ENCODE measurements at places on chromosomes 2 and 18.

DNA sequence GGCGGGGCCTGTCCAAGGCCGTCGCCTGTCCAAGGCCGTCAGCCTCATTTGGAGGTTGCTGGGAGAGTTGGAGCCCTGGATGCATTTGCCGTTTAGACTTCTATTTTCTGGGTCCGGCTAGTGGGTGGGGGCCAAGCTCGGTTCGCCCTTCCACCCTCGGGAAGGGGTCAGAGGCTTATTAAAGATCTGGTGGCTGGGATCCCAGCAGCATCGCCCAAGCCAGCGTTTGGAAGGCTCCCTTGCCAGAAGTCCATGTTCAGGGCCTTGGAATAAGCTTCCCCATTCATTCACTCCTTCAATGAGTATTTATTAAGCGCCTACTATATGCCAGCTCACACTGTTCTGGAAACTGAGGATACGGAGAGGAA lies 516 bp upstream of the DOCK10 start:
- no peak for DNase-seq

DNA sequence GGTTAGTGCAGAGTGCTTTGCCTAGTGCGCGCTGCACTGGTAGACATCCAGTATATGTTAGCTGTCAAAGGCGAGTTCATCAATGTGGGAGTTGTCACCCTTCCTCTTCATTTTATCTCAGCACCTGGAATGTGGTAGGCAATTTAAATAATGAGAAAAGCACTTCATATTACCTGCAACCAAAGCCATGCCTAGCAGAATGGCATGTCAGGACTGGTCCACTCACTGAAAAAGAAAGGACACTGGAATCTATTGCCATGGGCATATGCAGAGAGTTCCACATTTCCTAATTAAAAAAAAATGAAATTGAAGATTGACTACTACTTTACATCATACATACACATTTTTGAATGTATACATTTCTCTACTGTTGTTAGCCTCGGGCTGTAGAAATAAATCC lies 139.6 kb downstream of the PAX3 start:
- DNase-seq, result no peak

DNA sequence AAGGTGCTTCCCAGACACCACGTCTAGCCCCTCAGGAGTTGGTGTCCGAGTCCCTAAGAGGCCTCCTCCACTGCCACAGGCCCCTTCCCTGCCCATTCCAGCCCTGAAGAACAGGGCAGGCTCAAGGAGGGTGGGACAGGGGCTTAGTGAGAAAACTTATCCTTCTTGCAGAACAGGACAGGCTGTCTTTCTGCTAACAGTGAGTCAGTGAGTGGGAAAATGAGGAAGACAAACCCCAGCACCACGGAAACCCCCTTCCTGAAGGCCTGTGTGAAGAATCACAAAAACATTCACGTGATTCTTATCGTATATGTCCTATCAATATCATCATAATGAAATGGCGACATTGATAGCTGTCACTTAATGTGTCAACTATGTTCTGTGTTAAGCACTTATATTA lies 9.8 kb downstream of the FZD7 start:
- DNase-seq, result no peak

- DNase-seq, result no peak
Measured at GRCh38 chr18:62242955-62243354, 55.9 kb downstream of the RELCH start.

GRCh38 chr2:105933906-105934305 lies 189.2 kb downstream of the NCK2 start:
- DNase-seq, result no peak

GRCh38 chr18:53234610-53235009 lies 894.6 kb downstream of the DCC start:
- no peak for DNase-seq

DNA sequence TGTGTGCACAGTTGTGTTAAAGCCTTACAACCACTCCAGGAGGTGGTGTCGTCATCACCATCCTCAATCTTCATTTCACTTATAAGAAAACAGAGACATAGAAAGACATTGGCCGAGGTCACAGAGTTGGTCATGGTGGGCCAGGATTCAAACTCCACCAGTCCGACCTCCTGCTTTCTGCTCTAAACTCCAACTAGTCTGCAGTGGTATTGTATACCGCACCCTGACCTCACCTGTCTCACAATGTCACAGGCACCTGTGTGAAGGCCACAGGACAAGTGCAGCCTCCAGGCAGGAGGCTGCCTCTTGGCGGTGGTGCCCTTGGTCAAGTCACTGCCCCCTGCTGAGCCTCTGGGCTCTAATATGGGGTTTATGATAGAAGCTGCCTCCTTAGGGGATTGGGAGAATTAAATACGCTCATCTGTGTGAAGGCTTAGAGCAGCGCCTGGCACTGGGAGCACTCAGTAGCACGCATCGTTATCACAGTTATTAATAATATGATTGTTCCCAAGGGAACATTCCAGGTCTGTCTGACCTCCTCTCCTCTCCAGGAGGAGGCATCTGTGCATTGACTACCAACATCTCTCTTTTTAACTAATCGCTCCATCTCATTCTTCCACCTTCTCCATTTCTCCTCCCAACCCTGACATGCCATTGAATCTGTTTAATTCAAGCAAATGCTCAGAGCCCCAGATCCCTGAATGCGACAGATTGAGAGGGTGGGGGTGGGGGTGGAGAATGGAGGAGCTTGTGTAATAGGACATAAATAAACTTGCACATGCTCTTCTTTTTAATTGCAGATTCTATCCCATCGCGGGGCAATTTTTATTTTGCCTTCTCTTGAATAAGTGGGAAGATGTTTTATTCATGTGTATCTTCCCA lies 112.7 kb downstream of the MCFD2 start:
- DNase-seq, result no peak

GRCh38 chr2:18500333-18500732 lies 60.1 kb downstream of the RDH14 start:
- peak; percentile 42 for DNase-seq

DNA sequence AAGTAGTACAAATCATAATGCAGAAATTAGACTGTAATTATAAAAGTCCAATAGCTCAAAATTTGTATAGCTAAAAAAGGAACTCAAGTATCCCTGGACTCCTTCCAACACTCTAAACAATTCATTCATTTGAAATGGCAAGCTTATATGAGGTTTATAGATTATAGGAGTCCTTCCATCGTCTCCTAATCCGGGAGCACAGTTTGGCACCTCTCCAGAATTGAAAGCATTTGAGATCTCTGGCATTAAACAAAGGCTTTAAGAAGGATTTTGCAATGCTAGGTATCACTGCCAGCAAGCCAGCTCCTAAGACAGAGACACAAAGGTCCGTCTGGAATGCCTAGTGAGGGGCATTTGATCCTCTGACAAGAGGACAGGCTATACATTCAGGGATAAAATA lies 90.9 kb downstream of the ACVR1 start:
- no peak for DNase-seq

DNA sequence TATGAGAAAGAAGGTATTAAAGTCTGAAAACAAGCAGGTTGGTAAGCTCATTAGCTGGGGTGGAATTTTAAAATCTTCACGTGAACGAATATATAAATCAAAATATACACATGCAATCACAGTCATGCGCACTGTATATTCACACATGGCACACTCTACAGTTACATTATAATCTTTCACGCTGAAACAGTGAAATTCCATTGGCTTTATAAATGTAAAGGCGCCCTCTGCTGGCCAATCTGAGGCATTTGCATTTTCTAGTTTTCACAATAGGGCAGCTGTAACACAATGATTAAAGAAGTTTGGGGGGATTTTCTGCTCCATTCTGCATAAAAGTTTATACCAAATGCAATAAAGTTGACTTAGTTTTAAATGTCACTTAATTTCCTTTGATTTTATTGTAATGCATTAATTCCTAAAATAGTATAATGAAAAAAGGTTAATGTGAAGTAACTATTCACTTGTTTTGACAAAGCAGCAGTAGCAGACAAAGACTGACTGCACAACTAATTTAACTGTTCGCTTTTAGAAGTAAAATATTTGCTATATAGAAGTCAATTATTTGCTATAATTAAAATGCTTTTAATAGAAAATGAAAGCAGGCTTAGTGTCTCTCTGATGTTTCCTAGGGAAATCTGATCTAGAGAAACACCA lies 17.2 kb downstream of the IFIH1 start:
- peak; percentile 42 for DNase-seq

GRCh38 chr2:233265899-233266431 lies 14.5 kb downstream of the ATG16L1 start:
- DNase-seq, result no peak

- no peak for DNase-seq
Measured at GRCh38 chr18:59704146-59704545, 6.9 kb upstream of the CCBE1 start.

DNA sequence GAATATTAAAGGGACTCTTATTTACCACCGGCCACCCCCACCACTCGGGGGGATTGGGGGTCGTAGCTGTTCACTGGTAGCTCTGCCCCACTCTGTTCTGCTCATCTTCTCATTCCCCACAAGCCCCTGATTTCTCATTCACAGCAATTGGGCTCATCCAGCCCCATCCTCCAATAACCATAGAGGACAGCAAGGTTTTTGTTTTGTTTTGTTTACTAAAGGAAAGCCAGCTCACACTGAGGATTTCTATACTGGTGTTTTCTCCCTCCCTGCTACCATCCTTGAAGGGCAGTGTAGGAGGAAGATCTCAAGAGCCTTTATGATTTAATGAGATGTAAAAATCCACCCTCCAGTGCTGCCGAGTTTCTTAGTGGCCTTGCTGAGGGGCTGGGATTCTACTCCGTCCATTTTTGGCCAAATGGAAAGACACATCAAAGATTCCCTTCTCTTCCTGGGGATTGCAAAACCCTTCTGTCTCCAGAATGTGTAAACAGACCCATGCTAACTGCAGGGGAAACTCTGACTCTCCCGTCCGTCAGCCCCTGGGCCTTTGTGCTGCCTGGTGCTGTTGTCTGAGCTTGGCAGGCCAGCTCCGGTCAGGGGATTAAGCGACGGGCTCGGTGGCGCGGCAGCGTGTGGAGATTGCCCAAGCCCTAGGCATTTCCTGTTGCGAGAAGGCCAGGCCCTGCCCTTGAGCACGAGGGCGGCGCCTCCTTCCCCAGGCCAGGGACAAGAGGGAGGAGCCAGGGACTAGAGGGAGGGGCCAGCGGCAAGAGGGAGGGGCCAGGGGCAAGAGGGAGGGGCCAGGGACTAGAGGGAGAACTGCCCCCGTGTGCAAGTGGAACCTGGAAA lies 165.0 kb downstream of the ANTXR1 start:
- peak; percentile 88 for DNase-seq

DNA sequence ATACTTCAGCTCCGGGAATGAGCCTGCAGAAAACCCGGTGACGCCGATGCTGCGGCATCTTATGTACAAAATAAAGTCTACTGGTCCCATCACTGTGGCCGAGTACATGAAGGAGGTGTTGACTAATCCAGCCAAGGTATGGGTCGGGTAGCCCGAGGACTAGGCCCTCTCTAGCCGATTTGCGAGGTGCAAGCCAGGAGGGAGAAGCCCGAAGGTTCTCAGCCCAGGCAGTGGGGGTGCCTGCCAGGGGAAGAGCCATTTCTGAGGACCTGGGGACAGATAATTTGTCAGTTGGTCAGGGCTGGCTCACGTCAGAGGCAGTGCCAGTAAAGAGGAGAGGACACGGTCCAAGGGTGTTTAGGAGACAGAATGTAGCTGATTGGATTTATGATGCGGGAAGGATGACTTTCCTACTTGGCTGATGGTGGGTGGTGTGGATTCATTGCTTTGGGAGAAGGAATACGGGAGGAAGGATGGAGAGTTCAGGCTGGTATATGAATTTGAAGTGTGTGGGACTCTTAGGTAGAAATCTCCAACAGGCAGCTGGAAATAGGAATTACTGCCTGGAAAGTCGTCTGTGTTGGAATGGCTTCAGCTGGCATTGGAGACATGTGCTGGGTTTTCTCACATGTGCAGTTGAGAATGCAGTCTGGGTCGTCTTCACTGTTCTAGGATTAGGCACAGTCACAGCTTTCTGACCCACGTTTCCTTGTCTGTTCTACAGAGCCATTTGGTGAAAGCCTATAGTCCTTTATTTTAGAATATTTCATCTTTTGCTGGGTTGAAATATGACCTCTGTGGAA lies 874 bp downstream of the NDUFAF7 start:
- DNase-seq, result no peak

DNA sequence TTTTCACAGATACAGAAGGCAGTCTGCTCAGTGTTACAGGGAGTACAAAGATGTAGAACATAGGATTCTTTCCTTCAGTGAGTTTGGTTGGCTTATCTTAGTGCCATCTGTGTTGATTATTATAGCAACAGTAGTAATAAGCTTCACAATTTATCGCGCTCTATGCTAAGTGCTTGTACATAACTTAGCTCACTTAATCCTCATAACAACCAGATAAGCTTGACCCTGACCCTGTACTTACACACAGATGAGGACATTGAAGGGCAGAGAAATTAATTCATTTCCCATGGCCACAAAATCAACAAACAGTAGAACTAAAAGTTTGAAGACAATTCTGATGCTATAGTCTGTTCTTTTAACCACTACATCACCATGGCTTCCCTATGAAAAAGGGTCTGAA lies 121.8 kb downstream of the SPHKAP start:
- no peak for DNase-seq

DNA sequence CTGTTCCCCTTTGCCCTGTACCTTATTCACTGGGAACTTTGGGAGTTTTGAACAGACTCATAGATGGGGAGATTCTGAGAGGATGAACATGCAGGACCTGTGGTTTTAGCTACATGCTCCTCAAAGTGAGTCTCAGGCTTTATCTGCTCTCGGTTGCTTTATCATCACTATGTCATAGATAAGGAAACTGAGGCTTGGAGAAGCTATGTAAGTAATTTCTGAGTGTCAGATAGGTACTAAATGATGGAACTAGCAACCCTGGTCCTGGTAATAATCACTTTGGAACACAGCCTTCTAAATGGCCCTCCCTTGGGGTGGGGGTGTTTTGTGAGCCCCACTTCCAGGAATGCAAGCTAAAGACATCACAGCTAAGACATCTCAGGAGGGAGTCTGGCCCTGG lies 186.2 kb upstream of the MEX3C start:
- no peak for DNase-seq

DNA sequence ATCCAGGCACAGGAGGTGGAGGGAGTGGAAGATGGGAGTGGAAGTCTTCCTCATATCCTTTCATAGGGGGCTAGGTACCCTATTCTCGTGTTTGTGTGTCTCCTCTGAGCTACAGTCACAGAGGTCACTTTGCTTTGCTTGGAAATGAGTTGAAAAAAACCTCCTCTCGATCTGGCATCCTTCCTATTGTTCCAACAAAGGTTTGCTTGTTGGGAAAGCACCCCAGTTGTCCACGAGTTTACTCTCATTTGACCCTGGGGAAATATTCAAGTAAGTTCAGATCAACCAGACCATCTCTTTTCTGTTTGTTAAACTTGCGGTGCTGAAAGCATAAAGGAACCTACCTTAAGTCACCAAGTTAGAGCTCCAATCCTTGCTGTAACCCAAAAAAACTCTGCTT lies 59.3 kb downstream of the ARHGEF33 start:
- no peak for DNase-seq
